ENCODE measurements at places on chromosomes 4 and X. TPM values are rescaled to one million over a fixed set of nuclear protein-coding genes. Genes with fewer than 3 reads are reported as not detected.

APEX2 gene
- 8.8 TPM for total RNA-seq

C4orf36 gene
- total RNA-seq: 0.81 TPM

LRCH2 gene
- 11.1 TPM for total RNA-seq

CLIC2 gene
- 12.6 TPM for total RNA-seq

ARHGAP36 gene
- not detected for total RNA-seq

SPANXD gene
- total RNA-seq: not detected

ALPK1 gene
- 14.1 TPM for total RNA-seq

RBM46 gene
- not detected for total RNA-seq

PHKA2 gene
- 9.2 TPM for total RNA-seq

UGT2B11 gene
- not detected for total RNA-seq

CLDN34 gene
- total RNA-seq: not detected

PCDH11X gene
- total RNA-seq: not detected

DMRTC1B gene
- total RNA-seq: not detected

TBX22 gene
- not detected for total RNA-seq

FAM9C gene
- not detected for total RNA-seq

BTK gene
- not detected for total RNA-seq

RAB9B gene
- 1.9 TPM for total RNA-seq

RAB28 gene
- 16.7 TPM for total RNA-seq

MAGEB17 gene
- total RNA-seq: not detected

CT45A3 gene
- total RNA-seq: not detected

KCTD8 gene
- total RNA-seq: 1.1 TPM

CASK gene
- total RNA-seq: 24.9 TPM

SYP gene
- total RNA-seq: 0.18 TPM

FRG2 gene
- total RNA-seq: not detected

TLR2 gene
- not detected for total RNA-seq

FAM47E gene
- total RNA-seq: not detected

CXCL11 gene
- total RNA-seq: not detected

HMX1 gene
- total RNA-seq: not detected

ABCG2 gene
- total RNA-seq: 0.90 TPM

TAB3 gene
- 13.2 TPM for total RNA-seq

AMTN gene
- total RNA-seq: not detected

MAD2L1 gene
- total RNA-seq: 36.5 TPM

All from fibroblast of the aortic adventitia (primary cell).